ENCODE measurements at places on chromosomes 12 and 14. TPM values are rescaled to one million over a fixed set of nuclear protein-coding genes. Genes with fewer than 3 reads are reported as not detected.

DNA sequence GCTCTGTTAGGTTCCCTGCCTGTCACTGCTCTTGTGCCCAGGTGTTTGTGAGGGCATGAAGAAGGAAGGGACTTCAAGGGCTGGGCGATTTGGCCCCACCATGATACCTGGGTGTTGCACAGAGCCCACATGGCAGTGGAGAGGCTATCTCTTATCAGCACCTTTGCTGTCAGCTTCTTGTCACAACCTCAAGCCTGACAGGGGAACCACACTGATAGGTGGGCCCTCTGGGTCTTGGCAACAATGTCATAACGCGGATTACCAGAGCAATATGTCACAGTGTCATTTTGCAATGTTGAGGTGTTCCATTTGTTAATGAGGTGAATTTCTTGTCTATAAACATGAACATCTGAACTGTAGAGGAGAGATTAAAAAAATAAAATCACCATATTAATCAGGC lies 22.9 kb upstream of the CACNA1C start:
- no peak for DNase-seq

DNA sequence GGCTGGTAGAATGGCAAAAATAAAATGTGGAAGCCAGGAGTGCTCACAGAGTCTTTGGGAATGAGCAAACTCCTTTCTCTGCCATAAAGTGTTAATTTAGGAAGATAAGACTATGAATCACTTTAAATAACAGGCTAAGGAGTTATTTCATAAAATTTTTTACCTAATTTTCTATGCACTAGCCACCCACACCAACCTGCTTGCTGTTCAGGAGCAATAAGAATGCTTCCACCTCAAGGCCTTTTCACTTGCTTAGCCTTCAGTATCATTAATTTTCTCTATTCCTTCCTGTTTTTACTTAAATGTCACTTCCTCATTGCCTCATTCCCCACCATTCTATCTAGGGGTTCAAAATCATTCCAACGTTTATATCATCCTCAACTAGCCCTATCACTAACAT lies 326.8 kb downstream of the CCER1 start:
- DNase-seq = no peak

DNA sequence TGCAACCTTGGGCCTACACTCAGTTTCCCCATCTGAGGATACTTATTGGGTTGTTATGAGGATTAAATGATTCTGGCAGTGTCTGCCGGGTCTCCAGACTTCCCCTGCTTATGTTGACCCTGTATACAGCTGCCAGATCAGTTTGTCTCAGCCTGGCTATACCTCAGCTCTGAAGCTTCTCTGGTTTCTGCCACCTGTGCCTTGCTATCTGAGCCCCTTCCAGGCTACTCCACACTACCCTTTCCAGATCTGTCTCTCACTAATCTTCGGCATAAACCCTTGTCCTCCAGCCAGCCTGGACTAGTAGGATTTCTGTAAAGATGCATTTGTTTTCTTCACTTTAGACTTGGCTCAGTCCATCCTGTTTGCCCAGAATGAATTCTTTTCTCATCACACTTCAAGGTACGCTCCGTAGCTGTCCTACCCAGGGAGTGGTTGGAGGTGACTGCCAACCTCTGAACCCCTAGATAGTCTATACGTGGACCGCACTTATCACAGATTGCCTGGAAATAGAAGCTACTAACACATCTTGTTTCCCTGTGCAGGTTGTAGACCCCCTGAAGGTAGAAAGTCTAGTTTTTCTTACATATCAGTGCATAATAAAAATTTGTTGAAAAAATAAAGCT lies 422.4 kb downstream of the RAD51B start:
- DNase-seq = no peak

DNA sequence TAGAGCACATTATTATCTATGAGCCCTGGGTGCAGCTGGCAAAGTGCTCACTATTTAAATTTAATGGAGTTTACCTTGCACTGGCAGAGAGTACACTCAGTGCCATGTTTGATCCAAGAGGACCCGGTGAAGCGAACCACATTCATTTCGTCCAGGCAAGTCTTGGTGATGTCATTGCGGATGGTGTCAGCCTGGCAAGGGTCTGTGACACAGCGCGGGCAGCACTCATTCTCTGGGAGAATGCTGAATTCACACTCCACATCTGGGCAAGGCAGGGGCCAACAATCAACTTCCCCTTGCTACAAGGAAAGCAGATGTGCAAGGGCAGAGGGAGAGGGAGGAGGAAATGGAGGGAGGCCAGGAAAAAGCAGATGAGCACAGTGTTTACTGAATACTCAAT lies 356.2 kb downstream of the NELL2 start:
- no peak for DNase-seq

DNA sequence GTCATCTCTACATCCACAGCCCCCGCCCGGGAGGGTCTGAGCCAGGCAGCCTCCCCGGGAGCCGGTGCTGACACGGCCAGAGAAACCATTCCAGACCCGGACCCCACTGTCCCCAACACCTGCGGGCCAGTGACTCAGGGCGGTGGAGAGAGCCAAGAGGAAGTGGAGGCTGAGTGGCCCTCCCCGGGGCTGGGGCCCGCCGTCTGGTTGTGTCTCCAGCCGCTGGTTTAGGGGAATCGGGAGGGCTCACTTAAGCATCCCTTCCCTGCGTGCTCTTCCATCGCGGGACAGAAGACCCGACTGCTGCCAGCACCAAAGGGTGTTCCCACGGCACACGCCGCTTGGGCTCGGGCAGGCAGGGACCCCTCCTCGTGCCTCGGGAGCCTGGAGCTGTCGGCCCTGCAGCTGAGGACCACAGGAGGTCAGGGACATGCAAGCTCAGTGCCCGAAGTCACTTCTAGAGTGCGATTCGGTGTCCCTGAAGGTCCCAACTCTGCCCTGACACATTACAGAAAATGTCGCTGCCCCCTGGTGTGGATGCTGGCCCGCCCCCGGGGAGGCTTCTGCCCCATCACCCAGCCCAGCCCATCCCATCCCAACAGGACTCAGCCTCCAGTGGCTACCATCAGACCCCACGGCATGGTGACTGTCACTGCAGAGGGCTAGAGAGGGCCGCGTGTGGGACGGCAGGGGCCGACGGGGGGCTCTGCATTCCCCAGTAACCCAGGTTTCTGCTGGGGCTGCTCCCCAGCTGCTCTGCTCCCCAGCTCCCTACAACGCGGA lies 50.8 kb downstream of the GALNT9 start:
- DNase-seq = no peak

The ESYT1 gene
- polyA plus RNA-seq = 690 TPM

The POTEG gene
- not detected for polyA plus RNA-seq

The C12orf57 gene
- polyA plus RNA-seq = 155 TPM

GRCh38 chr14:52987514-52987913 lies 36.7 kb upstream of the FERMT2 start:
- no peak for DNase-seq

The CACNA2D4 gene
- 12.4 TPM for polyA plus RNA-seq

The SYNDIG1L gene
- polyA plus RNA-seq = not detected

DNA sequence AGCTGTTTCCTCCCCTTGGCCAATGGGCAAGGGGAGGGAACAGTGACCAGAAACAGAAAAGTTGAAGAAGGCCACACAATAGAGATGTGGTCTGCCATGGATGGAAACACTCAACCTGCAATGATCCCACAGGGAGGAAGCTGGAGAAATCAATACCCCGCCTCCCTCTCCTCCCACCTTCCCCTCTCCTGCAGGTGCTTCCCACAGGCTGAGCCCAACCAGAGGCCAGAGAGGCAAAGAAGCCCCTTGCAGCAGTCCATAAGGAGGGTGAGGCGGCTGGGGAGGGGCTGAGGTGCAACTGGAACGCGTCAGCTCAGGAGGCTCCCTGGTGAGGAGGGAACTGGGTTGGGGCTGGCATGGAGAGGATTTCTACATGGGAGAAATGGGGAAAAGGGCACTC lies 84.0 kb downstream of the RNF34 start:
- DNase-seq = no peak

The B3GNT4 gene
- polyA plus RNA-seq = not detected

GRCh38 chr12:63098851-63099250 lies 52.1 kb downstream of the AVPR1A start:
- DNase-seq = no peak

DNA sequence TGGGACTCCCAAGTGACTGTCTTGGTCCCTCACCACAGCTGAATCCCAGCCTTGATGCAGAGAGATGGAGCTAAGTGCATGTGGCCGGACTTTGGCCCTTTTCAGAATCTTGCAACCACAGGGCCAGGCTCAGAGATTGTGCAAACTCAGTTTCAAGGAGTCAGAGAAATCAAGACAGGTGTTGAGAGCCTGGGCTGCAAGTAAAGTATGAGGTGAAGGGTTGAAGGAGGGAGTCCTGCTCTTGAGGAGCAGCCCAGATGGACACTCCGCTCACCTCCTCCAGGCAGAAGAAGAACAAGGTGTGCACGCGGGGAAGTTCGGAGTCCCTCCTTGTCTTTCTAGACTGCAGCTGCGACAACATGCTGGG lies 6.3 kb upstream of the BMP4 start:
- DNase-seq = no peak

The CLEC2B gene
- 79.8 TPM for polyA plus RNA-seq

The EFCAB11 gene
- 2.6 TPM for polyA plus RNA-seq

DNA sequence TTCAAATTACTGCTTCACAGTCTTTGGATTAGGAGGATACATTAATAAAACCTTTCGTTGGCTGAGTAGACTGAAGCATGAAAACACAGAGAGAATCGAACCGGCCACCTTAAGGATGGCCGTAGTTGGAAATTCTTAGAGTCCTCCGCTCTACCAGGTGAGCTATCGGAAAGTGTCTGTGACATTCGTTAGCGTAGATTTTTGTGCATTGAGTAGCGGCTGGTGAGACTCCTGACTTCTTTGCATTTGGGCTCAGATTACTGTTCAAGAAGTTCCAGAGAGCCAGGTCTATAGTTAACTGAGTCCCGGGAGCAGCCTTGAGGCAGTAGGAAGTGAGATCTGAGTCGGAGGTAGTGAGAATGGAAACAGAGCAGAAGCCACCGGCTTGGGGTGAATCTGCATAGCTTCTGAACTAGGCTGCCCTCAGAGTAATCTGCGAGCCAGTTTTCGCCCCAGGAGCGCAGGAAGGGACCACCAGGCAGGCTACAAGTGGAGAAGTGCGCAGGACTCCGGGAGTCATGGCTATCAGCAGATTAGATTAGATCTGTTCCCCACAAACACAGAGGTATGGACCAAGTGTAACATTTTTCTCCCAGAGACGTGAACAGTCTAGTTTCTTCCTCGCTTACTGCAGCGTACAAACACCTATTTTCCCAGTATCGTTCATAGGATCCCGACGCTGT lies 11.0 kb downstream of the OR6S1 start:
- DNase-seq = peak; percentile 38

DNA sequence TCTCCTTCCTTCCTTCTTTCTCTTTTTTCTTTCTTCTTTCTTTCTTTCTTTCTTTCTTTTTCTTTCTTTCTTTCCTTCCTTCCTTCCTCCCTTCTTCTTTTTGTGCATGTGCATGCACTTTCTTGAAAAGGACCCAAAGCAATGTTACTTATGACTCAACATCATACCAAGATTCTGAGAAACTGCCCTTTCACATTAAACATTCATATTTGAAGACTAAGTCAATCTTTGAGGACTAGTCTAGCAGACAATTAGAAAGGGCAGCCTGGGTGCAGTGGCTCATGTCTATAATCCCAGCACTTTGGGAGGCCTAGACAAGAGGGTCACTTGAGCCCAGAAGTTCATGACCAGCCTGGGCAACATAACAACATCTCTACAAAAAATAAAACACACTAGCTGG lies 212.8 kb upstream of the KITLG start:
- no peak for DNase-seq

The KCNH3 gene
- polyA plus RNA-seq = 1.5 TPM

GRCh38 chr12:57590479-57590863 lies 521 bp upstream of the PIP4K2C start:
- DNase-seq = no peak

GRCh38 chr12:54383041-54383609 lies 1.4 kb downstream of the ZNF385A start:
- no peak for DNase-seq

The BMP4 gene
- polyA plus RNA-seq = 1.1 TPM

DNA sequence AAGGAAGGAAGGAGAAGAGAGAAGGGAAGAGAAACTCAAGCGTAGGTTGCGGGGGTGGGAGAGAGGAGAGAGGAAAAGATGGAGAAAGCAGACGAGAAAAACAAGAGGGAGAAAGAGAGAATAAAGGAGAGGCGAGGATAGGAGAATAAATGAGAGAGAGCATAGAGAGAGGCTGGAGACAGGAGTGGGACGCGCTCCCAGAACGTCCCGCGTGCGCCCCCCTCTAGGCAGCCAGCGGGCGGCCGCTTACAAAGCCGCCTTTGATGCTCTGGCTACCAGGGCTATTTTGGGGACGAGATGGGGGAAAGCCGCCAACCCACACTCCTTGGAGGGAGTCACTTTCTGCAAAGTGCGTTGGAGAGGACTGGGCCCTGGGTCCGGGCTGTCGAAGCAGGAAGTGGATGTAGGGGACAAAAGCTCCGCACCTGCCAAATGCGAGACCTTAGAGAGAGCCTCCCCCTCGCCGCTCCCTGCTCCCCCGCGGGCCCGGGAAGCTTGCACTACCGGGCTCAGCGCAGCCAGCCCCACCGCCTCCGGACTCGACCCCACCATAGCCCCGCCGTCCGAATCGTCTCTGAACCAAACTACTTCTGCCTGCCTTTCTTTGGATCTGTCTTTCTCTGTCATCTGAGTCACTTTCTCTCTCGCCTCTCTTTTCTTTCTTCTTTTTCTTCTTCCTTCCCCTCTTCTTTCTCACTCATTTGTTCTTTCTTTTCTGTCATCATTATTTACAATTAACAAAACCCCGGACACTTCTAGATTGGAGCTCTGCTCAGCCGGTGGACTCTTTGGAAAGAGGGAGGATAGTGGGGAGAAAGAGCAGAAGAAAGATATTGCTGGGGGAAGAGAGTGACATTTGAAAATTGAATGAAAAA lies 8.0 kb downstream of the ASCL1 start:
- no peak for DNase-seq

DNA sequence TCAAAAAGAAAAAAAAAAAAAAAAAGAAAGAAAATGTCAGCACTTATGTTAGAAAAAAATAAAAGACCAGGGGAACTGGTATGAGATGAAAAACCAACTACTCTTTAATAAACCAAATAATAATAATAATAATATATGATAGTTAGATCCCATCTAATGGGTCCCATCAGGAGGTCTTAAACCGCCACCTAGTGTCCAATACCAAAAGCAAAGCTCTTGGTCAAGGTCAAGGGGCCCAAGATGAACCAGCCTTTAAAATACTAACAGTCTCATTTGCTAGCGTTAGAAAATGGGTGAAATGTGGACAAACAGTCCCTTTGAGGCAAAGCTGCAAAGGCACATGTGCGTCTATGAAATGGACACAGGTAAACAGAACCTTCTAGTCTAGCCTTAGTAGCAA lies 12.3 kb downstream of the BRAP start:
- DNase-seq = no peak

DNA sequence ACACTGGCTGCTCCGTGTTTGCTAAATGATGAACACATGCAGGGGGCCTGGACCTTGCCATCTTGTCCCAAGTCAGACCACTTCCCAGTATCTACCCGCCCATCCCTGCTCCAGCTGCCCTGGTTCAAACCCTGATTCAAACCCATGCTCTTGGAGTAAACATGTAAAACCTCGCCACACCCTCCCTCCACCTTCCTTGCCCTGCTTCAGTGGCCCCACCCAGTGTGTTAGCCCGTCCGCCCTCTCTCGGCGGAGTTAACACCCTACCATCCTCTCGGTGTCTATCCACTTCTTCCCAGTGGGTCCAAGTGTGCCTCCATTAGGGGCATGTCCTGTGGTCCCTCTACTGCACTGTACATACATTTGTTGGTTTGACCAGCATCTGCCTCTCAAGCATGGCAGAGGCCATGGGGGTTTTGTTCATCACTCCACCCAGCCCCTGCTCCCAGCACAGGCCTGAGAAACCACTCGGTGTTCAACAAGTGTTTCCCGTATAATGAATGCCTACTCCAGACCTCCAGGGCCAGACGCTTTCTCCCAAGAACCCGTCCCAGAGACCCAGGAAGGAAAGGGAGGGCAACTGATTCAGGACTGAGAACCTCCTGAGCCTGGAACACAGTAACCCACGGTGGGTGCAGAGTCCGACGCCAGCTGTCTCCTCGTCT lies 37.1 kb downstream of the P2RX4 start:
- DNase-seq = no peak

The SMCO2 gene
- polyA plus RNA-seq = not detected
